ENCODE measurements at places on chromosomes 1 and 21.

GRCh38 chr21:27818847-27819246 is 852.0 kb upstream of the ADAMTS5 start:
- no peak for DNase-seq

- no peak for DNase-seq
These were observed 66.0 kb upstream of the LAPTM5 start for GRCh38 chr1:30823627-30823968.

GRCh38 chr1:11501491-11501897 is 22.5 kb downstream of the DISP3 start:
- no peak for DNase-seq

- no peak for DNase-seq
These were observed 24.7 kb downstream of the HSF2BP start for GRCh38 chr21:43634618-43635017.

- no peak for DNase-seq
These were observed 6.9 kb downstream of the MAPKAPK2 start for GRCh38 chr1:206691604-206692003.

DNA sequence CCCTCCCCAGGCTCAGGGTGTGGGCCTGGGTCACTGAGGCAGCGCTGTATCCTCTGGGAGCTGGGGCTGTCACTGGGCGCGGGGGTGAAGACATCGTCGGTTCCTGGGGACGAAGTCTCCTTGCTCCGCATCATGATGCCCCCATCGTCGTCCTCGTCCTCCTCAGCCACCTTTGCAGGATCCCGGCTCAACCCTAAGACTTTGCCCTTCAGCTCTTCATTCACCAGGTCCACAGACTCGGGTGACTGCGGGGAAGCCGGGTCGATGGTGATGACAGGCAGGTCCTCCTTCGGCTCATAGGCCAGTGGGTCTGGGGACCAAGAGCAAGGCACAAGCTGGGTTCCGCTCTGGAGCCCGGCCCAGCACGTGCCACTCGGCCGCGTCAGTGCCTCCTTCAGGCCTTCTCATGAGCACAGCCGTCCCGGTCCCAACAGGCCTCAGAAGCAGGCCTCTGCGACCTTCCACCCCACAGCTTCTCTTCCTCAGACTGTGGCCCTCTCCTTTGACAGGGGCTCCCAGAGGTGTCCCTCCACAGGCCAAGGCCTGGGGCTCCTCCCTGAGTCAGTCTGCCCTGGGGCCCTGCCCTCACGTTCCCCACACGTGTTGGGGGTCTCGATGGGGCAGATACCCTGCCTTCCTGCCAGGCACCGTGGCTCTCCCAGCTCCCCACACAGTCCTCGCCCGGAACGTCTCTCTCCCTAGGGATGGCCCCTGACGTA is 54.4 kb downstream of the SLC9A1 start:
- no peak for DNase-seq

DNA sequence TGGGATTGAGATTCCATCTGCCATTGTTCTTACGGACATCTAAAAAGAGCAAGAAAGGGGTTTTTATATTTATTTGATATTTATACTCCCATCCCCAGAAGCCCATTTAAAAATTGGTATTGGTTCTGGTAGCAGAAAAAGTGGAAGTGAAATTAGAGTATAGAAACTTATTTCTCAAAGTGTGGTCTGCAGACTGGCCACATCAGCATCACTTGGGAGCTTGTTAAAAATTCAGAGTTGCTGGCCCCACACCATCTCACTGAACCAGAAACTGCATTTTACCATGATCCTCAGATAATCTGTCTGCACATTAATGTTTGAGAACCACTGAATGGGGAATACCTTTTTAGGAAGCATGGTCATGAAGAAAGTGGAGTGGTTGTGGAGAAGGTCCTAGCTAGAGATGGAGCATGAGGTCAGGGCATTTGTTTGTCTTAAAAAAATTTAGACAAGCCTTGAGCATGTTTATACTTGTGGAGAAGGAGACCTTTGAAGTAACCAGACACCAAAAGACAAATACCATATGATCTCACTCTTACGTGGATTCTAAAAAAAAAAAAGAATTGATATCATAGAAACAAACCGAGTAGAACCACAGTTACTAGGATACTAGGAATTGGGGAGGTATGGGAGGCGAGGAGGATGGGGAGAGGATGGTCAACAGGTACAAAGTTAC is 116.3 kb downstream of the ST6GALNAC3 start:
- no peak for DNase-seq

- DNase-seq = no peak
These were observed 497.4 kb downstream of the DISC1 start for GRCh38 chr1:232123775-232124659.

DNA sequence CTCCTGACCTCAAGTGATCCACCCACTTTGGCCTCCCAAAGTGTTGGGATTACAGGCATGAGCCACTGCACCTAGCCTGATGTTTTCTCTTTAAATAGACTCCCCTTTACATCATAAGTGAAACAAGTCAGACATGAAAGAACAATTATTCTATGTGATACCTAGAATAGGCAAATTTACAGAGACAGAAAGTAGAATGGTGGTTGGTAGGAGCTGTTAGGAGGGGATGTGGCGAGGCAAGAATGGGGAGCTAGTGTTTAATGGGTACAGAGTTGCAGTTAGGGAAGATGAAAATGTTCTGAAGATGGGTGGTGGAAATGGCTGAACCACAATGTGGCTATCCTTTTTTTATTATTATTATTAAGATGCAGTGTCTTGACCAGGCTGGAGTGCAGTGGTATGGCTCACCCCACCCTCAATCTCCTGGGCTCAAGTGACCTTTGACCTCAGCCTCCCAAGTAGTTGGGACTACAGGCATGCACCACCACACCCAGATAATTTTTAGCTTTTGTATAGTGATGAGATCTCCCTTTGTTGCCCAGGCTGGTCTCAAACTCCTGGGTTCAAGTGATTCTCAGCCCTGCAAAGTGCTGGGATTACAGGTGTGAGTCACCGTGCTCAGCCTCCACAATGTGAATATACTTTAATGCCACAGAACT is 28.4 kb downstream of the ELF3 start:
- DNase-seq = no peak

DNA sequence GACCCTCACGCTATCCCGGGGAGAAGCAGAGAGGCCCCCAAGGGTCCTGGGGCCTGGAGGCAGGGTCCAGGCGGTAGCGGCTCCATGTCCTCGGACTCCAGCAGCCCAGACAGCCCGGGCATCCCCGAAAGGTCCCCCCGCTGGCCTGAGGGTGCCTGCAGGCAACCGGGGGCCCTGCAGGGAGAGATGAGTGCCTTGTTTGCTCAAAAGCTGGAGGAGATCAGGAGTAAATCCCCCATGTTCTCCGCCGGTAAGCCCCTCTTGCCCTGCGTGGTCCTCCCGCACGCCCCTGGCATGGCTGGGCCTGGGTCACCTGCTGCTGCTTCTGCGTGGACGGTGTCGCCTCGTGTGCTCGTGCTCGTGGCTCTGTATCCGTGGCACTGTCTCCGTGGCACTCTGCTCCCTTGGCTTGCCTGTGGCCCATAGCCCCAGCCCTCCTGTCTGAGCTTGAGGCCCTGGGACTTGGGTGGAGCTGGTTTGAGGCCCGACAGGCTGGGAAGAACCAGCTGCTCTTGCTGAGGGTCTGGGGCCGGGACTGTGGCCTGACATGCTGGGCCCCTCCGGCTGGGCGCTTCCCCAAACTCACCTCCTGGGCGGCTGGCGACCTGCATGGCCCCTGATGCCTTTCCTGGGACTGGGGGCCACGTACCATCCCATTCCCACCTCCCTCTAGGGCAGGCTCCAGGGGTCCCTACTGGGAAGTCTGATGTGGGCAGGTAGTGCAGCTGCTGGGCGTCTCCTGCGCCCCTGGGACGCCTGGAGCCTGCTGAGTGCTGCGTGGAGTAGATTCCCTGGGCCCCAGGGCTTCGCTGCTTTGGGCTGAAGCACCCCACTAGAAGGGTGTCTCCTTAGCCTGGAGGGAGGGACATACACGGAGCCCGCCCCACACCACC is 23.5 kb downstream of the PANK4 start:
- no peak for DNase-seq

- DNase-seq = peak; percentile 76
These were observed 6.2 kb downstream of the S100A7A start for GRCh38 chr1:153422450-153423068.
